Hepatocyte (in vitro differentiated cells): ENCODE measurements at places on chromosomes 7 and 10.

DNA sequence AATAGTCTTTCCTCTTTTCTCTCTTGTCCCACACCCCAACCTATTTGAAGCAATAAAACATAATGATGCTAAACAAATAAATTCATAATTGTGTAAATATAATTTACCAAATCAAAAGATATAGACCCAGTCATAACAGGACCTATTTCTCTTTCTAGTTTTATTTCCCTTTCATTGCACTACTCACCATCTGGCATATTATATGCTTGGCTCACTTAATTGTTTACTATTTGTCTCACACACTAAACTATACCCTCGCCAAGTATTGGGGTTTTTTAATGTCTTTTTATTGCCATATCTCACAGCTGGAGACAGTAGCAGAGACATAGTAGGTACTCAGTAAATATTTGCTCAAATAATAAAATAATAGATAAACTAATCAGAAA, 597.5 kb upstream of the PCDH15 start:
- DNase-seq, result no peak

GRCh38 chr10:72702868-72703581, 11.1 kb downstream of the MCU start:
- no peak for DNase-seq

GRCh38 chr10:117431160-117431559, 55.9 kb upstream of the PDZD8 start:
- DNase-seq, result no peak

GRCh38 chr7:3150027-3150426, 106.4 kb upstream of the CARD11 start:
- no peak for DNase-seq

DNA sequence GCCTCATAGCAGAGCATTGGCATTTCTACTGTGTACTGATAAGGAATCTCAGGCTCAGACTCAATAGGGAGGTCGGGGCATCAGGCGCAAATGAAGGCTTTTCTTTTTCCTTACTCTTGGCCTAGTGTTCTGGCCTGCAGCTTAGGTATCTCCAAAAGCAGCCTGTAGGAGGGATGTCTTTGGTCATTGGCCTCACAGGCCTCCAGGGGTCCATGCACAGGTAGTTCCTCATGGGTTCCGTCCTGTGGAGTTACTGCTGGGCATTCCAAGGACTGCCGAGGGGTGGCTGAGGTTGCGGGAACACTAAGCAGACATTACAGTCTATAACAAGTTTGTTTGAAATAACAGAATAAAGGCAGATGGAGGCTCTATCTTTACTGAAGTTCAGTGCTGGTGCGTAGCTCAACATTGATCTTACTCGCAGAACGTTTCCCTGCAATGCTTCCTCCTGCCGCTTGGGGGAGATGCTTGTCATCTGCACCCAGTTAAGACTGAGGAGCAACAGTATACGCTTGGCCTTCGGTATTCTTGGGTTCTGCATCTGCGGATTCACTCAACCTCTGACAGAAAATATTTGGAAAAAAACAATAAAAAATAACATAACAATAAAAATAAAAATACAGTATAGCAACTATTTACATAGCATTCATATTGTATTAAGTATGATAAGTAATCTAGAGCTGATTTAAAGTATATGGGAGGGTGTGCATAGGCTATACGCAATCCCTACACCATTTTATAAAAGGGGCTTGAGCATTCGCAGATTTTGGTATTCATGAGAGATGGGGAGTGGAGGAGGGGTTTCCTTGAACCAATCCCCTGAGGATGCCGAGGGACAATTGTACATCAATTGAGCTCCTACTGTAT, 58.9 kb downstream of the SH2D4B start:
- peak; percentile 44 for DNase-seq

GRCh38 chr10:10528563-10528910, 489.1 kb upstream of the CELF2 start:
- DNase-seq, result no peak
